ENCODE measurements at places on chromosomes 16 and 17.

DNA sequence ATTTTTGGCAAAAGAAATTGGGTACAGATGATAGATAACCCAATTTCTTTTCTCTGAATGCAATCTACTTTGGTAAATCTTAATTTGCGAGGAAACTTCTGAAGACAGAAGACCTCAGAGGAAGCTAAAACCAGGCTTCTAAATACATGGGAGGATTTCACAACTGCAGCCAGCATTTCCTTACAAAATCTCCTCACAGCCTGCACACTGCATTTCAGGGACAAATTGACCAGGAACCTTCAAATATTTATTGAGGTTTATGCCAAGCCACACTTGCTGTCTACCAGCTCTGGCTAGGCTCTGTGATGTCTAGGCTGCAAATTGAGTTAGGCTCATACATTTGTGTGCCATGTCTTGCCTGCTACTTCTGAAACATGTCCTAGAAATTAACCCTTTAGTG, 167.3 kb upstream of the CDH5 start:
- no peak for DNase-seq

- DNase-seq = no peak
Measured at GRCh38 chr17:73320601-73321264, 8.9 kb upstream of the CDC42EP4 start.

- DNase-seq = no peak
Measured at GRCh38 chr16:53129281-53130158, 74.7 kb downstream of the CHD9 start.

GRCh38 chr16:86082418-86083030, 183.6 kb downstream of the IRF8 start:
- no peak for DNase-seq

DNA sequence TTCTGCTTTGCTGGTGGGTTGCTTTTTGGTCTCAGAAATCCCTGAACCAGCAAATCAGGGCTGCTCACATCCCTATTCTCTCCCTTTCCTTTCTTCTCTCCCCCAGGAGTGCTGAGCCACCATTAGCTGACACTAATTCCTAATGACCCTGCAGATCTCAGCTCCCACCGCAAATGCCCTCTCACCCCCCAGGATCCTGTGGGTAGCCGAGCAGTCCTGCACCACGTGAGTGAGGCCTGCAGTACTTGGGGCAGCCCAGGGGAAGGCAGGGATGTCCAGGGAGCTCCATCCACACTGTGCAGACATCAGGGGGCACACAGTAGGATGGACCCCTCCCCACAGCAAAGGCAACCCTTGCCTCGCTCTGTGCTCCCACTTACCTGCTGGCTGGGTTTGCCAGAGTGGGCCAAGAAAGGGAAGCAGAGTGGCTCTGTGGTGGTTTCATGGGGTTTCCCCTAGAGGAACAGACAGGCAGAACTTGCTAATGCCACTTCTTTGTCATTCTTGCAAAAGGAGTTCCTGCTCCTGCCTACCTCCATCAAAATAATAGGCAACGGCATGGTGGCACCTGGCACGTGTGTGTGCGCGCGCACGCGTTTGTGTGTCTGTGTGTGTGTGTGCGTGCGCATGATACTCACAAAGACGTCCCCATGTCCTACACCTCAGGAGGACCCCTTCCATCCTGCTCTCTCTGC, 135.6 kb downstream of the GAS7 start:
- DNase-seq = no peak

DNA sequence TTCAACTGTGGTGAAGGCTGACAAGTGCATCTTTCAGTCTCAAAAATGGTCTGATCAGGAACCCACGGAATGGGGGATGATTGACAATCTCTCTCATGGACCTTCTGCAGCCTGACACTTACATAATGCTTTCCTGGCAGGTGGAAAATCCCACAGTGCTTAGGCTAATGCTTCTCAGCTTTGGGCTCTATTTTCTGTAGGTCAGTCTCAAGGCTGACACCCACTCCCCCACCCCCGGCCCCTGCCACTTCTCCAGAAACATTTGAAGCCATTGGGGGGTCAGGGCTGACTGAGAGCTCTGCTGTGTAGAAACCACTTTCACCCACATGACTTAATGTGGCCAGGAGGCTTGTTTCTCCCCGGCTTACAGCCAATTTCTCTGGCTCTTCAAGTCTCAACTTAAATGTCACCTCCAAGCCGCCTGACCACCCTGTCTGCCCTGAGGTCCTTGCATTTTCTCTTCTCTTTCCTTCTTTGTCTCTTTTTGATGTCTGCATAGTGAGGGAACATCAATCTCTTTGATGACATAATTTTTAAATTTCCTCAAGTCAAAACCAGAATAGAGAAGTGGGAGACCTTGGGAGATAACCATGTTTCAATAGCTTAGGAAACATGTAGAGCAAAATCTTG, 16.7 kb upstream of the IRF8 start:
- DNase-seq = no peak

GRCh38 chr17:43983196-43983514, 21.3 kb upstream of the NAGS start:
- no peak for DNase-seq

DNA sequence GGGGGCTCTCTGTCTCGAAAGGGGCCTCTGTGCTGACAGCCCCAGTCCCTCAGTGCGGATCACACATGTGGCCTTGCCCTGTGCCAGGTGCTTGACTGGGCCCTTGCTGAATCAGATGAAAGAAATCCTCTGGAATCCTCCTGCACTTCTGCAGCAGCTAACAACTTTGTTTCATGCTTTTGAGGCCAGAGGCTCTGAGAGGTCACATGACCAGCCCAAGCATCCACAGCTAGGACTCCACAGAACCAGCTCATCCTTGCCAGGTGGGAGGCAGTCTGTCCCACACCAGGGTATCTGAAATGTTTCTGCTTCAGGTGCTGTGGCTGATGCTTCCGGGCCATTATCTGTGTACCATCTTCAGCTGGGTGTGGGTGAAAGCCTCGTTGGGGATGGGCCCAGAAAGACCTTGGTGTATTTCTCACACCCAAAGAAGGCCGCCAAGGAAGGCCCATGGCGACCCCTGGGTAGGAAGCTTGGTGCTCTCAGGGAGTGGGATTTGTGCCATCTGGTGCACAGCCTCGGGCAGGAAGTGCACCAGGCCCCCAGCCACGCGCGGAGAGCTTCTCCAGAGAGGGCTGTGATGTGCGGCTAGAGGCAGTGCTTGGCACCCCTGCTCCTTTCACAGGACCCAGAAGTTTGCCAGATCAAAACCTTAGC, 143.8 kb downstream of the CLEC16A start:
- no peak for DNase-seq

DNA sequence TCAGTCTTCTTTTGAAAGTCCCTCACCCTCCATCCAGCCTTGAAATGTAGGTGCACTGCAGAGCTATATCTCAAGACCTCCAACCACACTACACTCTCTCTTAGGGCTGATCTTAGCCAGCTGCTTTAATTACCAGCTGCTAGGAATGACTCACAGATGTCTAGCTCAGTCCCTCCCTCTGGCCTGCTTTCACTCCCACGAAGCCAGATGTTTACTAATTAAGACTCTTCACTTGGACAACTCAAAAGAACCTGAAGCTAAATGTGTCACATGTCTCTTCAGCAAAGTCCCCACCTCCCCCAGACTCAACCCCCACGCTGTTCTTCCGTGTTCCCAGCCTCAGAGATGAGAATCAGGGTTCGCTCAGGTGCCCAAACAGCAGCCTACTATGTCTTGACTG, 2.6 kb downstream of the GTF3C1 start:
- no peak for DNase-seq

- no peak for DNase-seq
Measured at GRCh38 chr17:44633998-44634397, 22.3 kb upstream of the MEIOC start.

GRCh38 chr16:4918781-4919251, 18.1 kb downstream of the PPL start:
- DNase-seq = no peak

DNA sequence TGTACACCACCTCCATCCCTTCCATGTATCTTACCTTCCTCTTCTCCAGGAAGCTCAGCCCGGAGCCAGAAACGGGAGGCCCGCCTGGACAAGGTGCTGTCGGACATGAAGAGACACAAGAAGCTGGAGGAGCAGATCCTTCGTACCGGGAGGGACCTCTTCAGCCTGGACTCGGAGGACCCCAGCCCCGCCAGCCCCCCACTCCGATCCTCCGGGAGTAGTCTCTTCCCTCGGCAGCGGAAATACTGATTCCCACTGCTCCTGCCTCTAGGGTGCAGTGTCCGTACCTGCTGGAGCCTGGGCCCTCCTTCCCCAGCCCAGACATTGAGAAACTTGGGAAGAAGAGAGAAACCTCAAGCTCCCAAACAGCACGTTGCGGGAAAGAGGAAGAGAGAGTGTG, 756 bp upstream of the MVP start:
- DNase-seq = no peak

DNA sequence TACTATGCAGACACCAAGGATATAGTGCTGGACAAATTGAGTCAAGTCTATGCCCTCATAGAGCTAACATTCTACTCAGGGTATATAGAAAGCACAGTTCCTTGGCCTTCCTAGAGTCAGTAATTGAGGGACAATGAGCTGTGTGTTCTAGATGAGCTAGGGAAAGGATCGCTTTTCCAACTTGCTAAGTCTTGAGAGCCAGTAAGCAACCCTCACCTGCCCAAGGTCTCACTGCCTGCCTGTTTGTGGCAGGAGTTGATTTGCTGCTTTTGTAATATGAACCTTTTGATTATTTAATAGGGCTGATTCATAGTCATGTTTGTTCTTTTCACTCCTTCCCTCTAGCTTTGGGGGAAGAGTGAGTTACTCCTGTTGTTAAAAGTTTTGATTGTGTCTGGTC, 6.5 kb downstream of the DDX42 start:
- no peak for DNase-seq

- no peak for DNase-seq
Measured at GRCh38 chr17:82043507-82043906, 6.0 kb upstream of the DCXR start.

DNA sequence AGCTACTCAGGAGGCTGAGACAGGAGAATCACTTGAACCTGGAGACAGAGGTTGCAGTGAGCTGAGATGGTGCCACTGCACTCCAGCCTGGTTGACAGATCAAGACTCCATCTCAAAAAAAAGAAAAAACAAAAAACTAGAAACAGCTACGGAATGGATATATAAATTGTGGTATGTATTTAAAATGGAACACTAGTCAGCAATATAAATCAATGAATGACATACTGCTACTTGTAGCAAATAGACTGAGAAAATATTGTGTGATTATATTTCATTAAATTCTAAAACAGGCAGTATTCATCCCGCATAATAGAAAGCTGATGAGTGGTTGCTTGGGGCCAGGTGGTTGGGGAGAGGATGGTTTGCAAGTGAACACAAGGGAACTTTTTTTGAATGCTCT, 261.7 kb downstream of the BCAS3 start:
- no peak for DNase-seq

- DNase-seq = no peak
Measured at GRCh38 chr16:49315602-49316001, 34.0 kb upstream of the CBLN1 start.

GRCh38 chr16:46884513-46885293, 541 bp downstream of the GPT2 start:
- no peak for DNase-seq

DNA sequence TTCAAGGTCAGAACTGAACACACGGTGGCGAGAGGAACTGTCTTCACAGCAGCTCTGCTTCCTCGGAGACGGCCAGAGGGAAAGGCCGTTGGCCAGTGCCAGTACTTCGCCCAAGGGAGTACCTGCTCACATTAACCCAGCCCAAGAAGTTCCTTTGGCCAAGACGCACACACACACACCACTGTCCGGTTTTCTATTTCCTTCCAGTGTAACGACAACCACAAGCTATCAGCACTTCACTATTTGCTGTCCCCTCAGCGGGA, 744 bp upstream of the GGNBP2 start:
- peak; percentile 27 for DNase-seq
